Central memory CD4-positive, alpha-beta T cell (primary cell): ENCODE measurements at places on chromosomes 4 and X.

DNA sequence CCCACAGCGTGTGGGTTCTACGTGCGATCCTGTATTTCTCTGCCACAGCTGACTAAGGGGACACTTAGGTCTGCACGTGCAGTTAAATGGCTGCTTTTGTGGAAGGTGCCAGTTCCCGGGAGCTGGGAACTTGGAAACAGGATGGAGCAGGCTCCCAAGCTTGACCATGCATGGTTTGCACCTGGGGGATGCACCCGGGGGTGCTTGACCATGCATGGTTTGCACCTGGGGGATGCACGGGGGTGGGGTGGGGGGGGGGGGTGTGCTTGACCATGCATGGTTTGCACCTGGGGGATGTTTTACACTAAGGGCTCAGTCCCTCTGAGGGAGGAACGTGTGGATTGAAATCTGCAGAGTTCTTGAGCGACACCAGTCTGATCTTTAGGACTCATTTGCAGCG is 5.7 kb downstream of the WFS1 start:
- no peak for DNase-seq

DNA sequence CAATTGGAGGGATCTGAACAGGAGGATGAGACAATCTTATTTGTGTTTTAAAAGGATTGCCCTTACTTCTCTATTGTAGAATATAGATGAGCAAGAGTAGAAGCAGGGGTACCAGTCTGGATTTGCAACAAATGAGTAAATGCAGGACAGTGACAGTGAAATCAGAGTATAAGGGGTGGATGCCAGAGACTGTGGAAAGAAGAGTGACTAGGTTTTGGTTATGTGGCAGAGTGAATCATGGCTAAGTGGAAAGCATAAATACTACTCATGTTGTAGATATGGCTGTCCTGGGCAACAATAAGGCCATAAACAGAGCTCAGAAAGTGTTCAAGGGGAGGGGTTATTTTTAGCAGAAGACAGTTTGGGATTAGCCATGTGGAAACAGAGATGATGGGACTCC is 6.0 kb upstream of the VSIG4 start:
- no peak for DNase-seq

GRCh38 chr4:155711556-155711955 is 44.9 kb downstream of the GUCY1A1 start:
- no peak for DNase-seq

DNA sequence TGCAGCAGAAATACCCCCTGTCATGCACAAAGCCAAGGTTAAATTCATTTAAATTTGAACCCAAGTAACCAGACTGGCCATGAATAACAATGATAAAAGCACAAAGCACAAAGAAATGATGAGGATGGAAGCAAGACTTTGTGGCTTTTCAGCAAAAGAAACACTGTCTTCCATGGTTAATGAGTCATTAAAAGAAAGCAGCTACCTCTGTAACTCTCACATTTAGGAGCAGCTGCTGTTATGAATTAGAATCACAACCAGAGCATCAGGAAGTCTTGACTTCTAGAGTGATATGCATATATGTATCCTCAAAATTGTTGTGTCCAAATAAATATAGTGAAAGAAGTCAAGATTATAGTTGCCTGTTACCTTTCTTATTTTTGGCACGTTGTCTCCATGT is 70.7 kb upstream of the RPS6KA6 start:
- DNase-seq = no peak

DNA sequence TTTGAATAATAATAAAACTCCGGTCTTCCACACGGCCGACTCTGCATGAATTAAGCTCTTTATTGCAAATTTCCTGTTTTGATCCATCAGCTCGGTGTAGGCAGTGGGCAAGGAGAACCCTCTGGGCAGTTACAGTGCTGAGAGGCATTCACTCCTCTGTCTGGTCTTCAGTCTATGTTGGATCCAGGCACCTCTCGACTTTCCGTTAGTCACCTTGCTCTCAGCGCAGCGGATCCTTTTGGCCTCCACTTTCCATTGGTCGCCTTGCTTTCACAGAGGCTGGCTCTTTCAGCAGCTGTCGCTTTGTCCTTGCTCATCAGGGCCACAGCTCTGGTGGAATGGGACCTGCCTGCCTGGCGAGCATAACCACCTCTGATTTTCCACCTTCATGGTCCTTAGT is 52.9 kb downstream of the TRMT44 start:
- DNase-seq = no peak

DNA sequence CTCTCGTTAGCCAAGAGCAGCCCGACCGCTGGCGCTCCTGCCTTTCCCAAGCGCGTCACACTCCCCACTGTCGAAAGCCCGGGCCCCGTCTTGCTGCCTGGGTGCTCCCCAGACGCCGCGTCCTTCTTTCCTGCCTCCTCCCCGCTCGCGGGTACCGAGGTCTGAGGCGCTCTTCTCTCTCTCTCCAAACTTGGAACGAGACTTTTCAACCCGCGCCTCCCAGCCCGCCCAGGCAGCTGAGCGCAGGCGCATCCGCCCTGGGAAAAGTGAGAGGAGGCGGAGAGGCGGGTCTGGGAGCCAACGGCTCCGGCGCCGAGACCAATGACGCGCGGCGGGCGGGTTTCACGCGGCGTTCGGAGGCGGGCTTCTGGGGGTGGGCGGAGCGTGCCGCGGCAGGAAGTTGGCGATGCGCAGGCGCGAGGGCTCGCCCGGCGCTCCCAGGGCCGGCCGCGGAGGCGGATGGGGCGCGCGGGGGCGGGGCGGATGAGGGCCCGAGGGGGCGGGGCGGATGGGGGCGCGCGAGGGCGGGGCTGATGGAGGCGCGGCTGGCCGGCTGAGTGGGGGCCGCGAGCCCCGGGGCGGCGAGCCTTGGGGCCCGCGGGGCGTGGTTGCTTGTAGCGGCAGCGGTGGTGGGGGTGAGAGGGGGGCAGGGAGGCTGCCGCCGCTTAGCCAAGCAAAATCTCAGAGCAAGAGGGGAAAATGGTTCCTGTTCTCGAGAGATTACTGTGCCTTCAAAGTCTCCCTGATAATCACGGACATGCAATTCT is at the start of gene RBBP7:
Gene RBBP7, minus strand, starts transcription at position 268 of the 767 bp plus-strand sequence. CDS start 309 bp downstream, outside the sequence.
- peak; percentile 96 for DNase-seq

- DNase-seq = no peak
Observed at GRCh38 chrX:51459125-51459524, 37.3 kb downstream of the NUDT11 start.

- no peak for DNase-seq
Observed at GRCh38 chrX:13605611-13606010, 36.2 kb downstream of the EGFL6 start.

GRCh38 chr4:186351668-186352194 is 85.7 kb downstream of the F11 start:
- no peak for DNase-seq

DNA sequence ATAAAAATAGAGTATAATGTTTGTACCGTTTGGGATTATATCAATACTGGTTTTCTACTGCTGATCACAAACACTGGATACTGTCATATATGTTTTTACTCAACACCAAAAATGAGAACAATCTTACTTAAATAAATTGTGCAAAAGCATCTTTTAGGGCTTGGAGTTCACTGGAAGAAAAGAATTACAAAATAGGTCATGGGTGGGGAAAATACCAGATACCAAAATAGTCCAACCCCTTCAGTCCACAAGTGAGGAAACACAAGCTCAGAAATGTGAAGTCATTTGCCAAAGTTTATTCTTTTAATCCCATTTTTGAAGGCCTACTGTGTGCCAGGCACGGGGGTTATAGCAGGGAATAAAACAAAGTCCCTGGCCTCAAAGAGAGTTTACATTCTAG is 64.4 kb downstream of the ADGRG2 start:
- no peak for DNase-seq

DNA sequence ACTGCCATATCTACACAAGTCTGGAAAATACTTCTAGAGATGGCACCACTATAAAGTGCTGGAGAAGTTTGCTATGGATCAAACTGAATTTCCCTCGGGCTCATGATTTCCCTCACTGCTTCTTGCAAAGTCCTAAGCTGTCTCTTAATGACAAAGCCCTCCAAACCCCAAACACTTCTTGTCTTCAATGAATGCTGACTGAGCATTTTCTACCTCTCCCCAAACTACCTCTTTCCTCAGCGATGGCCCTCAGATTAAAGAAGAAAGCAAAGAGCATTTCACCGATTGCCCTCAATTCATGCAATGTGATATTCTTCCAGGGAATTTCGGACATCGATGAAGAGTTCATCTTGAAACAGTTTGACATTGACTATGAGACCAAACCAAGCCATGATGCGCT is 19.7 kb downstream of the FAM47E start:
- DNase-seq = no peak

- DNase-seq = no peak
Observed at GRCh38 chr4:13176741-13177142, 307.4 kb downstream of the RAB28 start.

DNA sequence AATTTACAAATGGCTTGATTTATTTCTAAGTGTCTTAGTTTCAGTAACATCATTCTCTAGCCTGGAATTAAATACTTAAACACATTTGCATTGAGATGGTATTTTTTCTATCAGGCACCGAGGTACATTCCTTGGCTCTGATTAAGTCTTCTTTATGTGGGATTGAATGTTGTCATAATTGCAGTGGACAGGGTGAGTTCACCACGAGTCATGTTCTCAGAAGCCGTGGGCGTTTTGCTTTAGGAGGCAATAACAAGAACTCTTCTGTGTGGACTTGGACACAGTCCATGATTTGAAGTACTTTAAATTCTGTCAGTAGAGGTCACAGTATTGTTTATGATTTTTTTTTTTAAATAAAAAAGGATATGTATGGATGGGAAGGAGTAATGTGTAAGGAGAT is 57.1 kb upstream of the EFHC2 start:
- DNase-seq = no peak

DNA sequence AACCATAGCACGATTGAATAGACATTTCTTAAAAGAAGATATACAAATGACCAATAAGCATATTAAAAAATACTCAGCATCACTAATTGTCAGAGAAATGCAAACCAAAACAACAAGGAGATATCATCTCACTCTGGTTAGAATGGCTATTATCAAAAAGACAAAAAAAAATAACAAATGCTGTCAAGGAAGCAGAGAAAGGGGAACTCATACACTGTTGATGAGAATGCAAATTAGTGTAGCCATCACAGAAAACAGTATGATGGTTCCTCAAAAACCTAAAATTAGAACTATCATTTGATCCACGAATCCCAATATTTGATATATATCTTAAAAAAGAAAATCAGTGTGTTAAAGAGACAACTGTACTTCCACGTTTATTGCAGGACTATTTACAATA is 71.7 kb upstream of the BANK1 start:
- DNase-seq = no peak

GRCh38 chr4:48651914-48652313 is 128.2 kb downstream of the FRYL start:
- no peak for DNase-seq

- DNase-seq = no peak
Observed at GRCh38 chrX:118726396-118726795, 1.0 kb upstream of the IL13RA1 start.

DNA sequence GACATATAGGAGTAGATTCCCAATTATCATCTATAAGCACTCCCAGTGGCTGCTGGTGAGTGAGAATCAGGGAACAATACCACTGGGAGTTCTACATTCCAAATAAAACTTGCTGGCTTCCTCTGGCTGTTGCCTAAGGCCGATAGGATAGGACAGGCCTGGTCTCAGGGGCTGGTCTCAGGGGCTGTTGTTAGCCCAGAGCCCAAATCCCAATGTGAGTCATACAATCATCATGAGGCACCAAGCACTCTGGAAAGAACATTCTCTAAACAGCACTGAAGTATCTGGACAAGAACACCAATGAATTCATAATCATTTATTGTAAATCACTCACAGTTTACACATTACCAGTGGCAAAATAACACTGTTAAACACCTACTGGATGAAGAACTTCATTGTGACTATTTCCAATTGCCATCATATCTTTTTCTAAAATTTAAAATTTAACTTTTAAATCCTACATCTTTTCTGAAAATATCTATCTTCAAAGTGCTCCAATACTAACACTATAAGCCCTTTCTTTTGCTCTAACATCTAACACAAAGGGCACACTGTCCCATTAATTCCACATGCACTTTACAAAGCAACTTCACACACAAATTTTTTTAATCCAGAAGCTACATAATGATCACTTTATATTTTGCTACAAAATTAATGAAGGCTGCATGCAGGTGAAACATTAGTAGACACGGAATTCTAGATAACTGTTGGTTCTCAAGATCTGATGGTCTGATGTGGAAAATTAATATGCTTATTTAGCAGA is 67.6 kb upstream of the TMEM150C start:
- DNase-seq = no peak

DNA sequence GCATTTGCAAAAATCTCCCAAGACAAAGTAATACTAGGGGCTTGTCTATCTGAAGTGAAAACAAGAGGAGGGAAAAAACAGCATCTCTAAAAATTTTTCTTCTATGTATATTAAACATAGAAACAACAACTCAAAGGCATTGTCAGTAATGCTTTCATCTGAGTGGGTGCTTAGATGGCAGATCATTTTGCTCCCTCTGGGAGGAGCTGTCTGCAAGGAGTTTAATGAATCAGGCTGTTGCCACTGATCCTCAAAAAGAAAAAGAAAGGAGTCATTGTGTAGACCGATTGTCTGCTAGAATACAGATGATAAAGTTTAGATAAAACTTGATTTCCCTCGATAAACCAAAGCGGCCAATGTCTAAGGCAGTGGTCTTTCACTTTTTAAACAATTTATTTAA is 49.7 kb upstream of the KLHL8 start:
- DNase-seq = no peak

- no peak for DNase-seq
Observed at GRCh38 chrX:33087411-33087810, 123.9 kb downstream of the DMD start.

- no peak for DNase-seq
Observed at GRCh38 chr4:136495076-136495475, 1037.2 kb downstream of the PCDH18 start.

GRCh38 chr4:116515959-116516358 is 569.4 kb downstream of the TRAM1L1 start:
- no peak for DNase-seq

GRCh38 chrX:139563251-139563650 is 32.7 kb downstream of the F9 start:
- no peak for DNase-seq

DNA sequence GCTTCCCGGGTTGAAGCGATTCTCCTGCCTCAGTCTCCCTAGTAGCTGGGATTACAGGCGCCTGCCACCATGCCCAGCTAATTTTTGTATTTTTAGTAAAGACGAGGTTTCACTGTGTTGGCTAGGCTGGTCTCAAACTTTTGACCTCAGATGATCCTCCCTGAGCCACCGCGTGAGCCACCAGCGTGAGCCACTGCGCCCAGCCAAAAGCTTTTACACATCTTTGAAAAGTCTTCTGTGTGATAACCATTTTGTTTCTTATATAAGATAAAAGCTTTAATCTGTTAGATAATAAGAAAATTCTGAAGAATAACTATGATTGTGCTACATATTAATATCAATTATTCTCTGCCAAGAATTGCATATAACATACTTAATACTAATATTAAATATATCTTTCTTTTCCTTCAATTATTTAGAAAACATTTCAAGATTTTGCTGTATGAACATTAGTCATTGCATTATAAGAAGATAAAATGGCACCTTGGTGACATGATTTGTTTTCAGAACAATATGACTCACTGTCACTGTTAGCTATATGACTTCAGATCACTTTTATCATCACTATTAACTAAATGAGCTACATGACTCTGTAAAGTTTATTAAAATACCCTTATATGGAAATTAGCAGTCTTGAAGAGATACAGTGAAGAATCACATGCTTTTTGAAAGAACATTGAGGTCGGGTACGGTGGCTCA is 33.4 kb downstream of the RUFY3 start:
- DNase-seq = no peak
